Stimulated activated CD4-positive, alpha-beta T cell treated with anti-CD3 and anti-CD28 coated beads, Interleukin-1b, Interleukin-23, amount 100 ng/mL, for 48 hours (primary cell): ENCODE measurements at places on chromosomes 13 and 19.

DNA sequence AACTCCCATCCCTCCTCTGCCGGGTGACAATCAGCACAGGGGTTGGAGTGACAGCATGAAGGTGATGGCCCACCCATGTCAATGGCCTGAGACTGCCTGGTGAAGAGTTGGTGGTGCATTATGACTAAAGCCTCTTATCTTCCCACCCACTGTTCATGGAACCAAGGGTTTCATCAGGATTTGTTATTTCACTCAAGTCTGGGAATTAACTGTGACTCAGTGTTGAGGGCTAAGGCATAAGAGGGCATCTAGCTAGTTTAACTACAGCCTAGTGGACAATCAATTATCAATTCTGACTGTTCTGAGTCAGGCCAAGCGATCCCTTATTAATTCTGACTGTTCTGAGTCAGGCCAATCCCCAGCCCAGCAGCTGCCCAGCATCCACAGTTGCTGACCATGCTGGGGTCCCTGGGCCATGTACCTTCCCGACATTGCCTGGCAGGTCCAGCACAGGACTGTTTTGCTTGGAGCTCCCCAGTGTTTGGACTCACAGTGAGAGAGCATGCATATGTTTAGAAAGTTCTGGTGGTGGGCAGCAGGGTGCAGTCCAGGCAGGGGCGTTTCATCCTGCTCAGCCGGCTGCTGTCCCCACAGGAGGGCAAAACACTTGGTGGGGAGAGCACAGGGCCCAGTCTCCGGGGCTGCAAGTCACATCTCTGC, 65.5 kb downstream of the RASL11A start:
- DNase-seq, result no peak

DNA sequence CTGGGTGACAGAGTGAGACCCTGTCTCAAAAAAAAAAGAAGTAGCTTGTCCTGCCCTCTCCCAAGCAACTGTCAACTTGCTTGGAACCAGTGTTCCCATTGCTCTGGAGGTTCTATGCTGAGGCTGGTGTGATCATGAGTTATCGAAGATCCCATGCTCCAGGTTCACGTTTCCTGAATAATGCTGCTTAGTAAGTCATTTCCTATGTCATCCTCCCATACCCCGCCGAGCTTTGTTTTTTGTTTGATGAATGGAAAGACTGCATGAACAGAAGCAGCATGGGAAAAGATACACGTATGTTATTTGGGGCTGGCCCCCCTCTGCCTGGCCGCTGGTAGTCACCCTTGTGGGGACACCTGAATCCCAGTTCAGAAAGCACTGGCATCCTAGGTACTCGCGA, 11.3 kb downstream of the SLC25A42 start:
- no peak for DNase-seq

- no peak for DNase-seq
Measured at GRCh38 chr19:33212436-33213172, 13.0 kb downstream of the SLC7A10 start.

GRCh38 chr19:41912899-41913537, 15.2 kb downstream of the ERFL start:
- DNase-seq, result no peak

- DNase-seq, result no peak
Measured at GRCh38 chr13:35514801-35515502, 38.5 kb upstream of the MAB21L1 start.

- no peak for DNase-seq
Measured at GRCh38 chr19:6091771-6092291, 18.5 kb downstream of the RFX2 start.

GRCh38 chr13:80679423-80679822, 338.5 kb upstream of the SPRY2 start:
- no peak for DNase-seq

DNA sequence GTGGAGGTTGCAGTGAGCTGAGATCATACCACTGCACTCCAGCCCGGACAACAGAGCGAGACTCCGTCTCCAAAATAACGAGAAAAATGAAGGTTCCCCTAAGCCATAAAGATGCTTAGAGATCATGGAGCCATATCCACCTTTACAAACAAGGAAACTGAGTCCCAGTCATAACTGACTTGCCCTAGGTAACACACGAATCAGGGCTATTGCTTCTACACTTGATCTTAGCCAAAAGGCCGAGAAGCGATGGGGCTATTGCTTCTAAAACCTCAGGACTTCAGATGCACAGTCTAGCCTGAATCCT, 3.2 kb downstream of the DBP start:
- no peak for DNase-seq
